ENCODE measurements at places on chromosomes 2 and 18. TPM values are rescaled to one million over a fixed set of nuclear protein-coding genes. Genes with fewer than 3 reads are reported as not detected.

- no peaks in the 10 kb centered on the region for H3K27me3 ChIP-seq
- H3K27ac ChIP-seq = no peak overlapping the region
- no peak for DNase-seq
- H3K4me1 ChIP-seq = no peaks in the 10 kb centered on the region
- no peak overlapping the region for H3K4me3 ChIP-seq
These were observed 871.4 kb upstream of the KLHL29 start for GRCh38 chr2:22513563-22513962.

GRCh38 chr2:164960159-164960558 lies 4.8 kb upstream of the SLC38A11 start:
- H3K27ac ChIP-seq = no peak overlapping the region
- no peaks in the 10 kb centered on the region for H3K36me3 ChIP-seq
- no peak overlapping the region for H3K4me3 ChIP-seq
- DNase-seq = no peak
- H3K4me1 ChIP-seq = peaks cover 31% of the 10 kb centered on the region

TM4SF20 gene
- total RNA-seq = not detected

- 0 out of 2 replicates have a peak, but pooled peaks cover under 1% of the 10 kb centered on the region for H3K36me3 ChIP-seq
- no peaks in the 10 kb centered on the region for H3K27me3 ChIP-seq
- H3K4me1 ChIP-seq = no peaks in the 10 kb centered on the region
- DNase-seq = no peak
- H3K4me3 ChIP-seq = no peak overlapping the region
These were observed 586.3 kb downstream of the PLCL1 start for GRCh38 chr2:198390670-198391069.

- peaks cover 16% of the 10 kb centered on the region for H3K4me1 ChIP-seq
- H3K27ac ChIP-seq = peak overlapping the region; percentile 67
- H3K27me3 ChIP-seq = no peaks in the 10 kb centered on the region
These were observed 188.5 kb downstream of the TPGS2 start for GRCh38 chr18:36640021-36640952.

FAM110C gene
- not detected for total RNA-seq

KCNK3 gene
- total RNA-seq = not detected

DNA sequence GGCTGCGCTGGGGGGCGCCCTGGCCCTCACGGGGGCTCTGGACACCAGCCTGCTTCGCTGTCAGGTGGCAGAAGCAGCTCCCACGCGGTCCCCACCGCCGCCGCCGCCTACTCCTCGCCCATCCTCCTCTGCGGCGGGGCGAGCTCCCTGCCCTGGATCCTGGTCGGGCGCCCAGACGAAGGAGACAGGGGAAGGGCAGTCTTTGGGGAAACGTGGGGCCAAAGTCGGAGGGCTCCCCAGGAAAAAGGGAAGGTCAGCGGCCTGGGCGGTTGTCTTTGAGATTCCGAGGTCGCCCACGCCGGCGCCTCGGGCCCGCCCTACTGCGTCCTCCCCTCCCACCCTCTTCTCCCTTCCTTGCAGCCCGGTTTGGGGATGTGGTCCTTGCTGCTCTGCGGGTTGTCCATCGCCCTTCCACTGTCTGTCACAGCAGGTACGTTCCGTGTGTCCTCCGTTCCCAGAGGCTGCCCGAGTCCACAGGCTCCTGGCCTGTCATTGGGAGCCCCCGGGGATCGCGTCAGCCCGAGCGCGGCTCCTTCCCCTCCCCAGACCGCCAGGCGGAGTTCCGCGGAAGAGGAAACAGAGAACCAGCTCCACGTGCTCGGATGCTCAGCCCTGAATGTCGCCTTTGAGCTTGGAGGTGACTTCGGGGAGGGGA lies 800 bp downstream of the IL1RL2 start:
- peaks cover 6% of the 10 kb centered on the region for H3K27me3 ChIP-seq
- H3K36me3 ChIP-seq = 0 out of 2 replicates have a peak, but pooled peaks cover 3% of the 10 kb centered on the region
- peak overlapping the region; percentile 68 for H3K4me3 ChIP-seq

DCDC2C gene
- total RNA-seq = not detected

CGREF1 gene
- total RNA-seq = not detected

GRCh38 chr2:101253013-101253702 lies 472 bp downstream of the CNOT11 start:
- H3K4me1 ChIP-seq = peaks cover 57% of the 10 kb centered on the region
- H3K27ac ChIP-seq = peak overlapping the region; percentile 94
- H3K4me3 ChIP-seq = peak overlapping the region; percentile 99
- DNase-seq = peak; percentile 40
- H3K36me3 ChIP-seq = peaks cover 18% of the 10 kb centered on the region

DNA sequence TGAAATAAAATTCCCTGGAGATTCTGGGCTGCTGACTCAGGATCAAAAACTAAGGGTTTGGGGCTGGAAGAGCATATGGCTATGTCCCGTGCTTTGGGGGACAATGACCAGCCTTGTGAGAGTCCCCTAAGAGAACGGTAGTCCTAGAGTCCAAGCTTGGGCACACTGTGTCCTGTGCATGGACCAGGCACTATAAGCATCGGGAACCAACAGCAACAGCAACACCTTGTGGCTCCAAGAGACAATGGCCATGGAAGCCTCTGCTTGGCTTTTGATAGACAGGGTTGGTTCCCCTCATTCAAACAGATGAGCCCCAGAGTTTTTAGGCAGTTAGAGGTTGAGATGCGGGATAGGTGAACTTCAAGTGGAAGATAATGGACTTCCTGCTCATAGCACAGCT lies 294.4 kb upstream of the CHAC2 start:
- no peak overlapping the region for H3K4me3 ChIP-seq
- H3K36me3 ChIP-seq = 0 out of 2 replicates have a peak, but pooled peaks cover 5% of the 10 kb centered on the region
- H3K27ac ChIP-seq = peak overlapping the region; percentile 39
- peaks cover 48% of the 10 kb centered on the region for H3K4me1 ChIP-seq
- H3K27me3 ChIP-seq = peaks cover 2% of the 10 kb centered on the region
- no peak for DNase-seq

Data from HFFc6 (cell line).